ENCODE measurements at places on chromosomes 2 and 18.

- DNase-seq: peak; percentile 23
Observed at GRCh38 chr18:12015416-12016062, 34.2 kb downstream of the IMPA2 start.

GRCh38 chr2:183072177-183072576 lies 6.4 kb upstream of the DUSP19 start:
- DNase-seq: no peak

DNA sequence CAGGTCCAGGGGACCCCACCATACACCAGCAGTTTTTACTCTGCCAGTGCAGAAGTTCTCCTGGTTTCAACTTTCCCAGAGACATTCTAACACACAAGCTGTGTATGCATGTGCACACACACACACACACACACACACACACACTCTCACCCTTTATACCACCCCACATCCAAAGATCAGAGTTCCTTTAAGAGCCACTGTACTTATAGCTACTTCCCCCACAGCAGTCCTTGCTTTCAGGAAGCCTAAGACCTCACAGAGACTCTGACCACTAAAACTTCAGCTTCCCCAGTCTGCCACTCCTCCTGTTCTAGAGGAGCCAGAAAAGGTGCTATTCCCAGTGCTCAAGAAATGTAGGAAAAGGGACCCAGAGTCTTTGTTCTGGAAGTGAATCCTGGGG lies 107.8 kb downstream of the ZNF521 start:
- no peak for DNase-seq

- DNase-seq: no peak
Observed at GRCh38 chr2:30803281-30803680, 4.0 kb downstream of the CAPN13 start.

- DNase-seq: no peak
Observed at GRCh38 chr2:23423062-23423872, 38.3 kb downstream of the KLHL29 start.

GRCh38 chr18:21571772-21572171 lies 28.7 kb downstream of the ESCO1 start:
- no peak for DNase-seq

DNA sequence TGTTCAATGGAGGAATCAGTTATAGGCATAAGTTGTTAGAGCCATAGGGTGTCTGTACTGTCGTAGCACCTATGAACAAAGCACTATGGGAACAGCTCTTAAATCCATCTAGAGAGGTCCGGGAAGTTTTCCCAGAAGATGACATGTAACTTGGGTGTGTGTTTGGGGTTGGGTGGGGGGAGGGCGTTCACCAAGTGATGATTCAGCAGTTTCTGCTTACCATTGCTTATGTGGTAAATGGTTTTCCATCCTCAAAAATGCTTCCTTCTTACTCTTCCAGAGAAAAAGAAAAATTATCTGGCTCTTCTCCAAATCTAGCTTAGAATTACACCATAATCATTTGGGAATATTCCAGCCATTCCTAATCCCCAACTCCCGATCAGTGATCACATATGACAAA lies 361.1 kb upstream of the ZNF521 start:
- no peak for DNase-seq

DNA sequence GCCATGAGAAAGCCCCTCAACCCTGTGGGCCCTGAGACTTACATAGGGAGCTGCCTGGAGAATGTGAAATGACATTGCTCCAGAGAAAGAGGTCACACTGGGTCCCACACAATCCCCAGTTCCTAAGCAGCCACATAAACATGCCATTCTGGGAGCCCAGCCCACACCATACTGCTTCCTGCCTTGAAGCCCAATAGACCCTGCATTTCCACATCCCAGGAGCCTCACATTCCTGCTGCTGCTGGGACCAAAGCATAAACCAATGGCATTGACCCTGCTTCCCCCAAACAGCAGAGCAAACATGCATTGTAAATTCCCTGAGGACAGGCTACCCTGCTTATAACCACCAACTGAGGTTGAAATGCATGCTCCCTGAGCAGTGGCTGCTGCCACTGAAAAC lies 1117.6 kb upstream of the SLC39A10 start:
- no peak for DNase-seq

DNA sequence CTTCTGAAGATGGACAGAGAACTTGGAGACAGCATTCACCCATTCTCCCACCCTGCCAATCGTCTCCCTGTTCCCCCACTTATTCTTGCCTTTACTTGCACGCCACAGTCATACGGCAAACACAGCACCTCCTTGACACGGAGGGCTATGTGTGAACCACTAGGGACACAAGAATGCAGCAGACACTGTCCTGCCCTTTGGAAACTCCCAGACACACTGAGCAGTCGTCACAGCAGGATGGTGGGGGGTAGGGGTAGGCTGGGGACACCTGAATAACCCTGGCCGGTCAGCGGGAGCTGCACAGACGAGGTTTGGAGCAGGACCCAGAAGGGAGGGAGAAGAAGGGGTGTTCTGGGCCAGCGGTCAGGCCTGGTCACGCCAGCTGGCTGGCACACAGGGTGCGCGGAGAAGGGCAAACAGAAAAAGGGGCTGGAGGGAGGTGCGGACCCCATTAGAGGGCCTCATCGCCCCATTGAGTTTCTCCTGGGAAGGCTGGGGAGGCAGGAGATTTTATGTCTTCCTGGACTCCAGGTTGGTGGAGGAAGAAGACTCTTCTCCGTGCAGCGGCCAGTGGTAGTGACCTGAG lies 40.0 kb upstream of the FOSL2 start:
- DNase-seq: no peak

DNA sequence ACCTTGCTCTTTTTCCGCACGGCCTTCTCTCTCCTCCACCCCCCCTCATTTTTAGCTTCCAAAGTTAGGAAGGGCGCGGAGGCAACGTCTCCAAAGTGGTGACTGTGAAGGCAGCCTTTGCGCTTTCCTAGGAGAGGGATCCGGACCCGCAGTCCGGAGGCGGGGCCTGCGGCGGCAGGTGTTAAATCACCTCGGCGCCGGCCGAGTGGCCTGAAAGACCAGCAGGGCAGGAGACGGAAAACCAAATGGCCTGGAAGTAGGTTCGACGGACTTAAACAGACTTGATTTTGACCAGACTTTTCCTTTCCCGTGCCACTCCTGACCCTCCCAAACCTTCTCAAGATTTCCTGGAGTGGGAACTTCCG lies 615 bp downstream of the GORASP2 start:
- DNase-seq: no peak

DNA sequence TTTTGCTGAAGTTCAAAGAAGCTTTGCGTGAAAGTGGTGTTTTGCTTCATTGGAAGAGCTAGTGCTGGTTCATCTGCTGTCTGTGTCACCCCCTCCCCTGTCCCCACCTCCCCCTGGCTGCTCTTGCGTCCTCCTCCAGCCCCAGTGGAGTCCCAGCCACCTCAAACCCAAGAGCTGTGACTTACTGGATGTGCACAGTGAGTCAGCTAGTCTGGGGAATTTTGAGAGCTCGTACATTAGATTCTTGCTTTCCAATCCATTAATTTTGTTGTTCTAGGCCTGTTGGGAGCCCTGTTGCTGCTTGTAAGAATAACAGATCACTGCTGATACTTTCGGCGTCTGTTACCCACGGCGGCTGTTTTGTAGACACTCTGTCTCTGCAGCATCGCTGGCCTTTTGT lies 412.1 kb downstream of the TSN start:
- DNase-seq: no peak

GRCh38 chr18:55500316-55501086 lies 87.5 kb downstream of the TCF4 start:
- DNase-seq: no peak

DNA sequence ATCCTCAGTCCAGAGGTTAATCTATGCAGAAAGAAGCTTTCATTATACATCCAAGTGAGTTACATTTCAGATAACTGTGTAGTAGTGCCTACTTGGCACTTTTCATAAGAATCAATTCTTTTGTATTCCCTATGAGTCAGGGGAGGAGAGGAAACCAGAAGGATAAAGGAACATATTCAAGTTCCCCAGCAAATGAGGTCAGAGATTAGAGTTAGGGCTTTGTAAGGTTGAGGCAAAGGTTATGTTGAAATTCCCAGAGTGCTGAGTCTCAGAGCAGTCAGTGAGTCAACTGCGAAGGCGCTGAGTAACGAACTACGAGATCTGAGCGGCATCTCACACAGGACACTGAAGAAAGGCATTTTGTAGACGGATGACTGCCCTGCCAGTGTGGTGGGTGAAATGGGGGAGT lies 25.1 kb upstream of the ME2 start:
- no peak for DNase-seq

DNA sequence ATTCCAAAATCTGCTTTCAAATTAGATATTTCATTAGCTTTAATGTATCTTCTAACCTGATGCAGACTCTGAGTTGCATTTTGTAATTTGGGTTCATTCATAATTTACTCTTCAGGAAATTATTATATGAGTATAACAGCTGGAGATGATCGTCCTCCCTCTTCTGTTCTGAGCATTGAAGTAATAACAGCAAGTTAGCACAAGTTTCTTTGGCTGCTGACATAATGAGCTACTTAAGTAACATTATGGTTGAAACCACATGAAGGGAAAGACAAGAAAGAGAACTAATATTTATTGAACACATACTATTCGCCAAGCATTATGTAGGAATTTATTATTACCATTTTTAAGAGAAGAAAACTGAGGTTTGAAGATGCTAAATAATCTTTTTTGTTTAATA lies 75.1 kb downstream of the CPO start:
- no peak for DNase-seq

GRCh38 chr2:6008186-6008585 lies 316.0 kb downstream of the SOX11 start:
- no peak for DNase-seq

GRCh38 chr2:18232731-18233438 lies 327.6 kb downstream of the RDH14 start:
- DNase-seq: no peak

GRCh38 chr2:199163613-199164458 lies 293.9 kb downstream of the SATB2 start:
- no peak for DNase-seq

- DNase-seq: no peak
Observed at GRCh38 chr2:75241696-75242095, 42.4 kb upstream of the TACR1 start.

GRCh38 chr2:112053917-112054846 lies 887 bp upstream of the TMEM87B start:
- DNase-seq: peak; percentile 97

- DNase-seq: no peak
Observed at GRCh38 chr18:13461469-13461868, 242.9 kb downstream of the LDLRAD4 start.

DNA sequence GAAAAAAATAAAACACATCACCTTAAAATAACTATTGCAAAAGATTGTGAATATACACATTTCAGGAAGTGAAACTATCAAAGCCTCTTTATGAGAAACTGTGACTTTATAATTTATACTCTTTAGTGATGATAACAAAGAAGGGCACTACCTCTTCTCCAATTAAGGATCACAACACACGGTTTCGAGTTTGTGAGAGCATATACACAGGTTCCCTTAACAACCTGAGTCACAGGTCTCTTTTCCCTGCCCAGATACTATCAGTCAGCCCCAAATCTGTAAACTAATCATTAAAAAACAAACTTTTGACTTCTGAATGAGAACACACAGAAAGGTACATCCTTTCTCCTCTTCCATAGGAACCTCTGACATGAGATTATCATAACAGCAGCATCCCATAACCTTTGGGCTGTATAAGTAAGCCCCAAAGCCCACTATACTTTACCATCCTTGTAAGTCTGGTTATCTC lies 44.9 kb downstream of the PTPN2 start:
- DNase-seq: peak; percentile 6

- no peak for DNase-seq
Observed at GRCh38 chr18:48803518-48803917, 147.2 kb downstream of the SMAD7 start.

- DNase-seq: no peak
Observed at GRCh38 chr18:47883771-47884413, 46.6 kb downstream of the SMAD2 start.

DNA sequence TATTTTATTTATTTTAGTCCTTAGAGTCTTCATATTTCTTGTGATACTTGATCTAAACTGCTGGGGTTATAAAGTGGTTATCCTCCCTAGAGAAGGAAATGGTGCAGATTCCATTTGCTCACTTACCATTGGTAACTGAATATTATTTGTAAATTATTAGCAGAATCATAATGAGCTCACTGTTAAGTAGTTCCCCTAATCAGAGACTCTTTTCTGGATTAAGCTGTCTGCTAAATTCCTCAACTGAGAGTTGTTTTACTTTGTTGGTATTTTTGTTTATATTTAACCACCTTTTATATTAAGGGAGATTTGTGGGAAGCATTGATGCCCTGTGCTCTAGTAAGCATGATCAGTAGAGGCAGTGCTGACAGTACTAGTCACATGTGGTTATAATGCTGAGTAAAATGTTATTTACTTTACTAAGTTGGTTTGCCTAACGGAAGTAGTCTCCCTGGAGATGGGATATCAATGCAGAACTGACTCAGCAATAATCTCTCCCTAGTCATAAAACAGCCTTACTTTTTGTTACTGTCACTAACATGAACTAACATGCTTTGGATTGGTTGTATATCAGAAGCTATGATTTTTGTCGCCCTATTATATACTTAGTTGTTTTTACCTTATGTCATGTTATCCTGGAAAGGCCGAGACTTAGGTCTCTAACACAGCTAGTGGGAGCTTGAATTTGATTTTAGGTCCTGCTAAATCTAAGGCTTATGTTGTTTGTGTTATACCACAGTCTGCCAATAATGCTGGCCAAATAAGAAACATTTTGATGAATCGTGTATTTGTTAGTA lies 166.7 kb downstream of the MCFD2 start:
- DNase-seq: no peak

GRCh38 chr2:4914036-4914435 lies 778.1 kb upstream of the SOX11 start:
- no peak for DNase-seq

DNA sequence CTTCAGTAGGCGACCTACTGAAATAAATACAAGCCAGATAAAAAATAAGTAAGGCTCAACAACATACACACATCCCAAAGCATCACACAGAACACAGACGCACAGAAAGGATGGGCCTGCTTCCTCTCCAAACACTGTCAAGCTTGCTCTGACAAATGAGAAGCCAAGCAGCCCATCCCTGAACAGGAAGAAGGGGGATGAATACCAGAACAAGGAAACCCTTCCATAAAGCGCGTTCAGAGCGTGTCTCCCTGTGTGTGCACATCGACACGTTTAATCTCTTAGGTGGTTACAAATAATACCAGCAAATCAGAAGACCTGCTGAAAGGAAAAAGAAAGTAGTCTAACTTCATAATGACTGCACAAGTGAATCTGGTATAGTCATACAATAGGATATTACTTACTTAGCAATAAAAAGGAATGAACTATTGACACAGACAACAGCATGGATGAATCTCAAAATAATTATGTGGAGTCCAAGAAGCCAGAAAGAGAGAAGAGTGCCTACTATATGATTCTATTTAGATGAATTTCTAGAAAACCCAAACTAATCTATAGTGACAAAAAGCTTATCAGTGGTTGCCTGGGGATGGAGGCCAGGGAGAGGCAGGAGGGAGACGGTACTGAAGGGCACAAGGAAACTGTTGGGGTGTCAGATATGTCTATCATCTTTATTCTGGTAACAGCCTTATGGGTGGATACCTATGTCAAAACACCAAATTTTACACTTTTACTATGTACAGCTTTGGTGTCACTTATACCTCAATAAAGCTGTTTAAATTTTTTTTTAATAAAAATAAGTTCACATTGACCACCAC lies 26.8 kb downstream of the MBOAT2 start:
- peak; percentile 25 for DNase-seq

All from midbrain (tissue), 1 donor.